ENCODE measurements at places on chromosomes 1 and 21.
A peak's percentile ranks its signal among the peaks of the same experiment; 100 is the strongest.

GRCh38 chr1:38063616-38064015 is 17.0 kb upstream of the POU3F1 start:
- no peak for DNase-seq

GRCh38 chr21:16592381-16592780 is 862.6 kb downstream of the USP25 start:
- DNase-seq, result no peak

DNA sequence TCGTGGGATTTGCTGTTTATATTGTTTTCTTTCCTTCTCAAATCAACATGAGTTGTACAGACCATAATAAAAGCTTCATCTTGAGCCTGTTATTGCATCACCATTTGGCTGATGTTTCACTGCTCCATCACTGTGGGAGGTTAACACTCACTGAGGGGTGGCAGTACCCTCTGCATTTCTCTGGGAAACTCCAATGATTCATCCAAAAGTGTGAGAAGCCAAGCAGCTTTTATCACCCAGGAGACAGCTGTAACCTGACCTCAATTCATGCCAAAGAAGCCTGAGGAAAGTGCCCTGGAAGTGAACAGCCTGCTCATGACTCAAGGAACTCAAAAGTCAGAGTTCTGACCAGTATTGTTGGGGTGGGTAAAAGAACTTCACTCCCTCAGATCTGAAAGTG is 84.1 kb downstream of the GPR88 start:
- peak; percentile 96 for DNase-seq

DNA sequence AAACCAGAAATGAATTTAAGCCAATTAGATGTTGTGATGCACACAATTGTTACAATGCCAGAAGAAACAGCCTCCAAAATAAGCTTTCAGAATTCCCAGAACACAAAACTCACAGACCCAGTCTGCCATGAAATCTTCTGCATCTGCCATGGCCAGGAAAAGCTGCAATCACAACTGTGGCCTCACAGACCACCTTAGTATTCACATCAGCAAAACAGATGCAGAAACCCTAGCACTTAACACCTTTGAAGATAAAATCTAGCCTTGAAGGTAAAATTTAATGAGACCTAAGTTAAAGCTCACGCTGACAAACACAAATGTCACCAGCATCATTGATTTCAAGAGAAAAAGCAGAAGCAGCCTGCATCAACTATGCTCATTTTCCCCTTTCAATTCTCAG is 566.8 kb upstream of the TMPRSS15 start:
- DNase-seq, result no peak

DNA sequence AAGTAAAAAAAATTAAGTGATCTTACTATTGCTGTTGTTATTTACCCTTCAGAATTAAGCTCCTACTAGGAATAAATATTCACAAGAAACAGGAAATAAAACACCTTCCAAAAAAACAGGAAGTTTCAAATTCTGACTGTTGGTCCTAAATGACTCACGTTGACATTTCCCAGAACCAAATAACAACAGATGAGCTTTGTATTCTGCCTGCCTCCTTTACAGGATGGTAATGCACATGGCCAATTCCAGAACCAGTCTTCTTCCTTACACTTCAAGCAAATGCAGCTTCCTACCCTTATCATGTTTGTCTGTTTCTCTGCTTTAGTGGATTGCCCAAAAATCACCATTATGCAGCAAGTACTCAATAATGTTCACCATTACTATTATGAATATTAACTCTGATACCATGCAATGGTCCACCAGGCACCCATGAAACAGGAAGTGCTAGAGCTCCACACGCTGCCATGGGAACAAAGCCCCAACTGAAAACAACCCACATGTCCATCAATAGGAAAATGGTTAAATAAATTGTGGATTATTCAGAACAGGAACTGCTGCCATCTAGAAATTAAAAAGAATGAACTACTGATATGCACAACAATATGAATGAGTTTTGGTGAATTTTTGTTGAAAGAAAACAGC is 8.9 kb downstream of the CASP9 start:
- DNase-seq, result peak; percentile 22

- no peak for DNase-seq
Observed at GRCh38 chr1:192161976-192162375, 3.7 kb downstream of the RGS18 start.

- no peak for DNase-seq
Observed at GRCh38 chr1:220887202-220887519, 7.9 kb downstream of the HLX start.

DNA sequence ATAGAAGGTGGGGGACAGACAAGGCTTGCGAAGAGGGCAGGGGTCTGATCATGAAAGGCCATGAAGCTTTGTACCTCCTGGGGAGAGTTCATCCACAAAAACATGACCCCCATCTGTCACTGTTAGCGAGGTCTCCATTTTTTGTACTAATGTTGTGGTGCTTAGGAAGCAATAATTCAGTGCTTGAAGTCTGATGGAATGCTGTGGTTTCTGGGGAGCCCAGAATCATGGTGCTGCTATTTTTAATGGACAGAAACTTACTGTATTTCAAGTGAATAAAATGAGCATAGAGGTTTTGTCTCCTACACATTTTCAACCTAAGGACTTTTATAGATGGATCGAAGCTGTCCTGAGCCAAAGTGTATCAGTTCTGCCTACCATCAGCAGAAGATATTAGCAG is 28.2 kb upstream of the RGL1 start:
- peak; percentile 12 for DNase-seq

DNA sequence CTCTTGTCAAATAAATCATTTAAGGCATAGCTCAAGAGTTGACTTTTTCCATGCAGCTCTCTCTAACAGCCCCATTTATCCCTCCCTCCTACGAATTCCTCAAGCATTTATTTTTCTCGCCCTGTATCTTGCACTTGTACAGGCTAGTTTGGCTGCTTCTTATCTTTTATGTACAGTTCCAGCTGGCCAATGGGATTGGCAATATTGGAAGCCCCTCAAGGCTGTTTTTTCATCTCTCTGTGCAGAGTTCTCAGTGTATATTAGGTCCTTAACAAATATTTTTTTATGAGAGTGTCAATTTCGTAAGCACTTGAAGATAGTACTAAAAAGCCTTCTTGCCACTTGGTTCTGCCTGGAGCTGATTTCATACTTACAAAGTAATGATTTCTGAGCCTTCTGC is 356.0 kb downstream of the ST6GALNAC3 start:
- DNase-seq, result no peak

DNA sequence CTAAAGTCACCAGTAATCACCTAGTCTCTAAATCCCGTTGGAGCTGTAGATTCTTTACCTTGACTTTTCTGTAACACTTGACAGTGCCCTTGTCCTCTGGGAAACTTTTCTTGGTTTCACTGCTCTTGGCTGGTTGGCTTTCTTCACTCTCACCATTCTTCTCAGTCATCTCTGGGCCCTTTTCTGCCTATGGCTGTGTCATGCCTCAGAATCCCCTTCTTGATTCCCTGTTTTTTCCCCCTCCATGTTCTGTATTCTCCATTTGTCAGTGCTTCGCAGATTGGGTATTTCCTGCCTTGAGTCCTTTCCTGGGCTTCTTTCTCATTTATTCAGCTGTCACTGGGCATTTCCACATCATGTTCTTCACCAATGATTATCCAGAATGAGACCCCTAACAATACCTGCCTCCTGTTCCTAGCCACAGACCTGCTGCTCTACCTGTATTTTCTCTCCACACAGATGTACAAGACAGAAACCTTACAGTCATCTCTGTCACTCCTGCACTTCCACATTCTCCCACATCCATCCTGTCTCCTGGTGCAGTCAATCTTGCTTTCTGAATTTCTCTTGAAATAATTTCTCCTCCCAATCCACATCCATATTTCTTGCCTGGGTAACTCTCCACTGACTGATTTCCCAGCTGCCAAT is 14.7 kb downstream of the UCK2 start:
- no peak for DNase-seq

DNA sequence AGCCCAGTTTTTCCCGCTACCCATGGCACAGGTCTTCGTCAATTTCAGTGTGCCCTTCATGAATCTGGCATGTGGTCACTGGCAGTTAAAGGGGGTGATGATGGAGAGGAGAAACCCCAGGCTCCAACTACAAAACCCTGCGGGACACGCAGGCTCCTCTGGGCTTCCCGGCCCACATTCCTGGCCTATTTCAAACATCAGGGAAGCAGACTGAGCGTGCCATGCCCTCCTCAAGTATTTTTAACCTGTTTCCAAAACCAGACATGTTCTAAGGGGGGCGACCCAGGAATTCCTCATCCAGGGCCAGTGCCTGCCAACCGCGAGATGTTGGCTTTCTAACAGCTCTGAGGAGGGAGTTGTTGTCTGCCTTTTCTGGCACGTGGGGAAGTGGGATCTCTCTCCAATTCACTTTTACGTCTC is 85.1 kb downstream of the CAPZB start:
- no peak for DNase-seq

DNA sequence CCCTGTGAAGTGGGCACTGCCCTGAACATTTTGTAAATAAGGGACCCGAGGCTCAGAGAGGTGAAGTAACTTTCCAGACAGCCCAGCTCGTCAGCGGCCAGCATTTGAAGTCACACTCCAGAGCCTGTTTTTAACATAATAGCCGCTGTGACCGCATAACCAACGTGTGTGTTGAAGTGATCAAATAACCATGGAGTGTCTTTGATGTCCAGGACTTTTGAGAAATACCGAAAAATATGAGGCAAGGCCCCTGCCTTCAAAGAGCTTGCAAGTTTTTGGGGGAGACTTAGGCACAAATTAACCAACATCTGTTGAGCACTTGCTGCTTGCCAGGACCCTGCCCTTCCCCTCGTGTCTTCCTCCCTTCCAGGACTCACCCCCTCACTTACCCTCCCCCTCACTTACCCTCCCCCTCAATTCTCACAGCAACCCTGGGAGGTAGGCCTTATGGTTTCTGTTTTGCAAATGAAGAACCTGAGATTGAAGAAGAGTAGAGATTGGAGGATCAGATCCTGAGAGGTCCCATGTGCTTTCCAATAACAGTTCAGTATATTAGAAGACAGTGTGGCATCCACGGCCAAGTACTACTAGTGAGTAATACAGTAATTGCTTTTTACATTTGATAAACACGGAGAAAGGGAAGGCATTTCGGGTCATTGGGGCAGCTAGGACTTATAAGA is 1.3 kb upstream of the SLC16A1 start:
- DNase-seq, result peak; percentile 94

GRCh38 chr1:221101807-221102605 is 222.8 kb downstream of the HLX start:
- peak; percentile 78 for DNase-seq

- peak; percentile 68 for DNase-seq
Observed at GRCh38 chr1:236762410-236762809, 32.7 kb upstream of the MTR start.

- DNase-seq, result no peak
Observed at GRCh38 chr21:25691976-25692375, 42.7 kb downstream of the ATP5PF start.

- DNase-seq, result peak; percentile 94
Observed at GRCh38 chr1:2199042-2199810, 4.7 kb upstream of the FAAP20 start.

DNA sequence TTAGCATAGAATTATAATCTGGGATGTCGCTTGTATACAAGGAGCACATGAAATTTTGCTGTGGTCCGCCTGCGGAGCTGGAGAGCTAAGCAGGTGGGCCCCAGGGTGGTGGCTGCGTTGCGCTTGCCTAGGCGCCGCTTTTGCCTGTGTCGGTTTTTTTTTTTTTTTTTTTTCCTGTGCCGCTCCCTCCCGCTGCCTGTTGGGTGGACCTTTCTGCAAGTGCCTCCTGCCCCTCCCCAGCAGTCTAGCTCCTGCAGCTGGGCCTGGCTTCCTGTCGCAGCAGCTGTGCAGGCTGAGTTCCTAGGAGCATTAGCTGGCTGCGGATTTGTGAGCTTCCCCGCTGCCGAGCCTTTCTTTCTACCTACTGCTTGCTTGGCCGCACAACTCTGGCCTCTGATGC is 20.6 kb downstream of the PYHIN1 start:
- DNase-seq, result no peak

GRCh38 chr1:206081856-206082255 is 28.9 kb downstream of the RHEX start:
- DNase-seq, result no peak

DNA sequence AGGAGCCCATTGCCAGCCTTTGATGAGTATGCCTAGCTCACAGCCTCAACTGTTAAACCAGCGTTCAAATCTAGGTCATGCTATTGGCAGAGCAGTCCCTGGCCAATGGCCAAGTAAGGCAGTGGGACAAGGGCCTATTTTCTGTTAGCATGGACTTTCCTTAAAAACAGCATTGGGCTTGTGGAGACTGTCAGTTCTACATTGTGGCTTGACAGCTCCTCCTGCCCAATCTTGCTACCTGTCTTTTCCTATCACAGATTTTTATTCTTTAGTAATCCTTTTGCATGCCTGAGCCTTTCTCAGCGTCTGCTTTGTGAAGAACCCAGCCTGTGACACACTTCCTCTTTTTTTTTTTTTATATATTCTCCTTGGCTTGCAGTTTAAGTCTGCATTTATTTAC is 56.4 kb downstream of the DIP2A start:
- peak; percentile 54 for DNase-seq

- DNase-seq, result no peak
Observed at GRCh38 chr1:234996245-234996757, 132.3 kb downstream of the TOMM20 start.

- peak; percentile 49 for DNase-seq
Observed at GRCh38 chr1:229229137-229229720, 41.7 kb upstream of the RAB4A start.

DNA sequence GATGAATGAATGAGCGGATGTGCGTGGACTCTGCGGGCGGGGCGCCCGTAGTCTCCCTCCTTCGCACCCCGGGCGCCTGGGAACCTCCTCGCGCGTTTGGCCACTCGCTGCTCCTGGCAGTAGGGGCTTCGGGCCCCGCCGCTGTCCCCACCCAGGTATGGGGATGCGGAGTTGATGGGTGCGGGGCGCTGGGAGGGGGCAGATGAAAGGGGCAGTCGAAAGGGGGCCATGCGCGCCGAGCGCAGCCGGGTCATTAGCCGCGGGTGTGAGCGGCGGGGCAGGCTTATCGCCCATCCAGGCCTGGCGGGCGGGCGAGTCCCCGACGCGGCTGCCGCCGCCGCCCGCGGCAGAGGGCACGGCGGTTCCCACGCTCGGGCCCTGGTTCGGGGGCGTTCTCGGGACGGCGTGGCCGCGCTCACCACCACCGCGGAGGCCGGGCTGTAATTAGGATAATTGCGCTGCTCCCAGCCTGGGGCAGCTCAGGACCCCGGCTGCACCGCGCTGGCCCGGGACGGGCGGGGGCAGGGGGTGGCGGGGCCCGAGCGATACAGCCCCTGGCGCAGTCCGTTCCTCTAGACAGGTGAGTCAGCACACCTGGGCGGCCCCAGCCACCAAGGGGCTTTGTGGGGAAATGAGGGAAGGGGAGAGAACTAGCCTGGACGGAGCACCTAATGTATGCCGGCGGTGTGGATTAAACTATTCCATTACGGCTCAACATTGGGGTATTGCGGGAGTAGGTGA is 22.1 kb upstream of the CITED4 start:
- peak; percentile 29 for DNase-seq

DNA sequence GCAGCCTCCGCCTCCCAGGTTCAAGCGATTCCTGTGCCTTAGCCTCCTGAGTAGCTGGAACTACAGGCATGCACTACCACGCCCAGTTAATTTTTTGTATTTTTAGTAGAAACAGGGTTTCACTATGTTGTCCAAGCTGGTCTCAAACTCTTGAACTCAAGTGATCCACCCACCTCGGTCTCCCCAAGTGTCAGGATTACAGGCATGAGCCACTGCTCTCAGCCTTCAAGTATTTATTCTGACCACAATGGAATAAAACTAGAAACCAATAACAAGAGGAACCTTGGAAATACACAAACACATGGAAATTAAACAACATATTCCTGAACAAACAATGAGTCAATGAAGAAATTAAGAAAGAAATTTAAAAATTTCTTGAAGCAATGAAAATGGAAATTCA is 32.7 kb upstream of the DR1 start:
- DNase-seq, result no peak

Data from GM23248 (cell line).